ENCODE measurements at places on chromosomes 11 and 22. TPM values are rescaled to one million over a fixed set of nuclear protein-coding genes. Genes with fewer than 3 reads are reported as not detected.

DNA sequence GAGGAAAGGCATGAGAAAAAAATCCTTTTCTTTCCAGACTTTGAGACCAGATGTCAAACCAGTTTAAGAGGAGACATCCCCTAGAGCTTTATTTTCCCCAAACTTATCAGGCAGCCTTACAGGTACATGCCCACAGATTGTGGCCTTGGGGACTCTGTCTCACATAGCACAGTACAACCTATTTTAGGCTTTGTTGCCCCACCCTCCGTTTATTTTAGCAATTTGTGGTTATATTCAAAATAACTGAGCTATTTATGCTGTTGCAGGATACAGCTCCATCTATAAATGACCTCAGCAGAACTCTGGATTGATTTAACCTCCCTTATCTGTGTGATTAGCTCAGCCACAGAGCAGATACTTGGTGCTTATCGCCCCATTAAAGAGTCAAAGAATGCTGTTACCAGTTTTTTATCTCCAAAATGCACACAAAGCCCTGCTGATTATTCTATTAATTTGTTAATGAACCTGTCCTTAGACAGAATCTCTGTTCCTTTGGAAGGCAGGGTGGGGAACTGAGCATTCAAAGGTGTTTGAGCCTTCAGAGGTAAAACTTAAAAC, 525.2 kb downstream of the OPCML start:
- DNase-seq = no peak

DNA sequence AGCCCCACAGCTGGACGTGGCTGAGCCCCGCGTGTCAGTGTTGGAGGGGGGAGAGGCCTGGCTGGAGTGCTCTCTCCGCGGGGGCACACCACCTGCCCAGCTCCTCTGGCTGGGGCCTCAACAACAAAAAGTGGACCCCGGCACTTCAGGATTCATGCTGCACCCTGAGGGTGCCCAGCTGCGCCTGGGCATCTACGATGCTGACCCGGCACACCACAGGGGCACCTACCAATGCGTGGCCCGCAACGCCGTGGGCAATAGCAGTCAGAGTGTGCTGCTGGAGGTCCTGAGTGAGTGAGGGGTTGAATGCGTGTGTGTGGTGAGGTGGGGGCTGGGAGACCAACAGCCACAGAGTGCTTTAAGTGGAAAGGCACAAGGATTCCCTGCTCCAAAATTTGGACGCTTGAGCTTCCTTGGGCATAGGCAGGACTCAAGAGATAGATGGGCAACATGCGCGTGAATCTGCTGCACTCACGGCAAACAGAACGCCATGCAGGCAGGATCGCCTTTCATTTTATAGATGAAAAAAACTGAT, 7.6 kb downstream of the VSIG10L2 start:
- DNase-seq = no peak

GRCh38 chr11:90243534-90243933, 20.7 kb upstream of the CHORDC1 start:
- DNase-seq = no peak

NRGN gene
- total RNA-seq = 1.2 TPM

RASL10A gene
- 0.44 TPM for total RNA-seq
